Stimulated activated CD4-positive, alpha-beta T cell treated with anti-CD3 and anti-CD28 coated beads, TNF-alpha, amount 100 ng/mL, for 48 hours (primary cell): ENCODE measurements at places on chromosomes 11 and 22.
A peak's percentile ranks its signal among the peaks of the same experiment; 100 is the strongest.

DNA sequence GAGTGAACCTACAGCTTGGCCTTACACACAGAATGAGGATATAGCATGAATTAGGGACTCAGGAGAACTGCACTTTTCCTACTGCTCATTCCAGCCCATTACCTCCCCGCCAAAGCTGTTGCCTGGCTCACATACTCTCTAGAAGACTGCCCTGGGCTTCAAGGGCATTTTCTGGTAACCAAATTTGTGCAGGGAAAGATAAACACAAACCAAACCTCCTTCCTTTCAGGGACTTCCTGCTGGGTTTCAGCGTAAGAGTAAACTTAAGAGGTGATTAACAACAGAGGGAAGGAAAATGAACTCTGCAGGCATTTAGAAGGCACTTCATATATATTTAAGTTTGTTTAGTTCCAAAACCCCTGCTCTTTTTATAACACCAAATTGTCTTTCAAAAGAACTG lies 194.9 kb downstream of the SWAP70 start:
- DNase-seq = no peak

- no peak for DNase-seq
Observed at GRCh38 chr11:10686311-10686710, 7.2 kb downstream of the IRAG1 start.

GRCh38 chr11:108199446-108200321 lies 22.8 kb downstream of the NPAT start:
- peak; percentile 70 for DNase-seq

DNA sequence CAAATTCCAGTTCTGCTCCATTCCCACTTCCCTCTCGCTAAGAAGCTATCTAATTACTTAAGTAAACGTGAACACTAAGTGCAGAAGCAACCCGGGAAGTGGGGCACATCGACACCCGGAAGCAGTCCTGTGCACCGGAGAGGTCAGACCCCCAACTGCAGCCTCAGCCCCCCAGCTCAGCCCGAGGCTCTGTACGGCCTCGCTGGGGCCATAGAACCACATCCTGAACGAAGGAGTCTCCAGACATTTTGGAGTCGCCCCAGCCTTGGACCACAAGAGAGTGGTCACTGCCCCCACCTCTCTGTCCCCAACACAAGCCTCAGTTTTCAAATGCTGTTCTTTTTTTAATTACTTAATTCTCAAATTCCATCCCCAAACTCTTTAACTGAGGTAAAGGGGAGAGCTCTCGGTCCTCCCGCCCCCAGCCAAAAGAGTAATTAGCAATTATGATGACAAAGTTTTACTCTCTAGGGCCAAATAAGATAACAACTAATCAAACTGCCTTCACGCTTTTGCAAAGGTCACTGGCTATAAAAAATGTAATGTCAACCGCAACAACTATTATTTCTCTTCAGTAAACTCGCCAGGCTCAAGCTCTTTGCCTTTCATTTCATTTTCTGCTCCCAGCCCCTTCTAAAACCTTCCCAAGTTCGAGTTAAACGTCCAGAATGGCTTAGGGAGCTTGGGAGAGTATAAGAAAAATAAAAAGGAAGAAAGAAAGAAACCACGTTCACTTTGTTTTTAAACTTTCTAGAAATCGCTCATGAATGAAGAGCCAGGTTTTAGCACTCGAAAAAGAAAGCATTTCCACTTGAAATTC lies 2.2 kb downstream of the PAX6 start:
- DNase-seq = no peak

- no peak for DNase-seq
Observed at GRCh38 chr22:48947636-48948035, 880.0 kb downstream of the BRD1 start.

DNA sequence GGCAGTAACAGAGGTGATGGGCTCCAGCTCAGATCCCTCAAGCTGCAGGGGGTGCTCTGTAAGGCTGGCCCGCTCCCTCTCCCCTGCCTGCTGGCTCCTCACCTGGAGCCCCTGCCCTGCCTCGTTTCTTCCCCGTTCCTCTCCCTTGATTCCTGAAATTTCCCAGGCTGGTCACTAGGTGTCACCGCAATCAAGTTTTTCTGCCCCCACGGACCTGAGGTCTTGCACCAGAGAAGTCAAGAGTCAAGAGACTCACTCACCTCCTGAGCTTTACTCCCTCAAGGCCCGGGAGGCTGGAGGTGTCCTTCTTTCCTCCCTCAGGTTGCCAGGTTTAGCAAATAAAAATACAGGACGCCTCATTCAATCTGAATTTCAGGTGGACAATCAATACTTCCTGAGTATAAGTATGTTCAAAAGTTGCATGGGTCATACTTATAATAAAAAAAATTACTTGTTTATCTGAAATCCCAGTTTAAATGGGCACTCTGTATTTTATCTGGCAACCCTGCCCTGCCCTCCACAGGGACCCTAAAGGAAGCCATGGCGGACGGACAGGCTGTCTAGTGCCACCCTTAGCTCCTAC lies 69.2 kb downstream of the SCUBE1 start:
- peak; percentile 24 for DNase-seq

- DNase-seq = no peak
Observed at GRCh38 chr11:64419818-64420485, 61.0 kb downstream of the RPS6KA4 start.

- no peak for DNase-seq
Observed at GRCh38 chr11:20134991-20135736, 25.1 kb downstream of the DBX1 start.

- no peak for DNase-seq
Observed at GRCh38 chr11:73969991-73970800, 12.4 kb downstream of the UCP2 start.

- peak; percentile 44 for DNase-seq
Observed at GRCh38 chr22:40036591-40037225, 42.0 kb downstream of the FAM83F start.

DNA sequence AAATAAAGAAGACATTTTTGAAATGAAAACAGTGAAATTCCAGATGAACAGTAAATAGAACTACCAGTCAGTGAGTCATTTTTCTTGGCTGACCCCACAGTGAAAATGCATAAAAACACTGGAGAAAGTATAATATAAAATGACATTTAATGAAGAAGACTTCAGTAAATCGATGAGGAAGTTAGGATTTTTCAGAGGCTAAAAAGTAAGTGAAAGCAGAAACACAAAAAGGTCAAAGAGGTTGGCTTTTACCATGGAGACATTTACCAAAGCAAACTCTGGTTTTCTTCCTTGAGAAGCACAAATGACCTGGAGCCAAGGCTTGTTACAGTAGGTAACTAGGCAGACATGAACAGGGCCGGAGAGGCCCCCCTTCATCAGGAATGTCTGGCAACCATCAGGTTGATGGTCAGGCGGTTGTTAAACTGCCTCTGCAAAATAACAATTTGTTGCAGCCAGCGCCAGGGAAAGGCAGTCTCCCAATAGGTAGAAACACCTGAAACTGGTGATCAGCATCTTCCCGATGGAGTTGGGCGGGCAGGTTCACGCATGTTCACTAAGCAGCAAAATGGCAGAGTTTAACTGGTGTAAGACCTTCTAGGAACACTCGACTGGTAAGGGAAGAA lies 16.7 kb upstream of the TMEM123 start:
- DNase-seq = no peak

GRCh38 chr11:10455637-10456487 lies 798 bp downstream of the AMPD3 start:
- DNase-seq = peak; percentile 72

- no peak for DNase-seq
Observed at GRCh38 chr11:59999691-60000090, 17.3 kb upstream of the OOSP4B start.
